ENCODE measurements at places on chromosomes 4 and X.
A peak's percentile ranks its signal among the peaks of the same experiment; 100 is the strongest.

- DNase-seq = no peak
Observed at GRCh38 chr4:174069848-174070330, 213.6 kb downstream of the FBXO8 start.

GRCh38 chr4:62156205-62156604, 956.1 kb downstream of the ADGRL3 start:
- DNase-seq = no peak

- DNase-seq = no peak
Observed at GRCh38 chrX:84216881-84217280, 28.9 kb upstream of the RPS6KA6 start.

GRCh38 chr4:153081006-153081580, 123.2 kb upstream of the TRIM2 start:
- DNase-seq = no peak

DNA sequence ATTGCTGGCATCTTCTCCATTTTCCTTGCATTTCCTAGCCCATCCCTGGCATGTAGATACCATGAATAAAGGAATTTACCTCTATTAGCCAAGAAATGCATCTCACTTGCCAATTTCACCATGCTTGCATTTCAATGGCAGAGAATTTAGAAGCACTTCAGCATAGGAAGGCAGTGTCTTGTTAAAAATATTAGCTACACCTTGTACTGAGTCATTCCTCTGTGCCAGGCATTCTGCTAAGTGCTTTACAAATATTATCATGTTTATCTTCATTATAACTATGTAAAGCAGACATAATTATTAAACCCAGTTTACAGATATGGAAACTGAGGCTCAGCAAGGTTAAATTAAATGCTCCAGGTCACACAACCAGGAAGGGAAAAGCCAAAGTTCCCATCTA, 138.2 kb downstream of the NPNT start:
- no peak for DNase-seq

DNA sequence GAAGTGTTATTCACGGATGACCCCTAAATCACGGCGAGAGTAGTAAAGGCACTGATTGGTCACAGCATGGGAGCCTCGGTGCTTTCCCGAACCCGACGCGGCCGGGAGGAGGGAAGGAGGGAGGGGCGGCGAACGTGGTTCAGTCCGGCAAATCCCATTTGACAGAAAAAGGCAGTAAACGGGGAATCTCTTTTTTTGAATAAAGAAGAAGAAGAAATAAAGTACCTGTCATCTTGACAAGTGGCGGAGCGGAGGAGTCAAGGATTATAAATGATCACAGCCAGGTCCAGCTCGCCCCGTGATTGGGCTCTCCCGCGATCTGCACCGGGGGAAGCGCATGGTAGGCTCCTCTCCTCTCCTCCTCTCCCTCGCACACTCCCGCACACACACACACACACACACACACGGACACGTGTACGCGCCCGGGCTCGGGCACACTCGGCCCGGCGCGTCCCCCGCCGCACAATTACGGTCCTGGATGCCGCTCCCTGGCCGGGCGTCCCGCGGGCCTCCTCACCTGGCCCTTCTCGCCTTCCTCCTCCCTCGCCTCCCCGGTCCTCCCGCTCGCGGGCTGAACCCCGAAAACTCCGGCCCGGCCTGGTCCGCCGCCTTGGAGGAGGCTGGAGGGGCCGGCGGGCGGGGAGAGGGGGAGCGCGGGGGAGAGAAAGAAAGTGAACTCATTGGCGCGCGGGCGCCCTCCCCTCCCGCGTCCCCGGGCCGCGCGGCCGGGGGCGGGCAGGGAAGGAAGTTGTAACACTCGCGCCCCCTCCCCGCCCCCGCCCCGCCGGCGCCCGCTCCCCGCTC, 99.2 kb upstream of the TENM3 start:
- DNase-seq = peak; percentile 81

GRCh38 chr4:2716236-2716635, 39.9 kb downstream of the TNIP2 start:
- DNase-seq = no peak

DNA sequence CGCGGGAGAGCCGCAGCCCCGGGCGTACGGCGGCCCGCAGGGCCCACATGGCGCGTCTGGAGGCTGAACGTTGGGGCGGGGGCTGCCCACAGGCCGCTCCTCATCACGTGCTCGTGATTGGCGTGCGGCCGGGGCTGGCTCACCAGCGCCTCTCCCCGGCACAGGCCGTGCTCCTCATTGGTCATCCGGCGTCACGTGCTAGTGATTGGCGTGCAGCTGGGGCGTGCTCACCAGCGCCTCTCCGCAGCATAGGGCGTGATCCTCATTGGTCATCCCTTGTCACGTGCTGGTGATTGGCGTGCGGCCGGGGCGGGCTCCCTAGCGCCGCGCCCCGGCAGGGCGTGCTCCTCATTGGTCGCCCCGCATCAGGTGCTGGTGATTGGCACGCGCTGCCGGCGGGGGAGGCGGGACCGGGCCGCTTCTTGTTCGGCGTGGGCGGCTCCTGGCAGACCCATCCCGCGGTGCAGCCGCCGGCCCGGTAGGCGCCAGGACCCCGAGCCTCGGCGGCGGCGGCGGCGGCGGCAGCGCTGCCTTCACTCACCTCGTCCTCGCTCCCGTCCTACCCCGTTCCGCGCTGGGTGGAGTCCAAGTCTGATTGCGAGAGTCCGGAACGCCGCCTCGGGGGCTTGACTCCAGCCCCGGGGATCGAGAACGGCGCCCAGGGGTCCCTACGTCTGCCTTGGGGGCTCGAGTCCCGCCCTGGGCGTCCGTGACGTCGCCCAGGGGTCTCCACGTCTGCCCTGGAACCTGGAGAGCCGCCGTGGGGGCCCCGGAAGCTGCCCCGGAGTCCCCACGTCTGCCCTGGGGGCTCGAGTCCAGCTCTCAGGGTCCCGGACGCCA, at the start of gene GTPBP6:
Gene GTPBP6, minus strand, starts transcription at position 58 of the 840 bp plus-strand sequence. Its CDS starts 9 bp downstream, at position 49.
- no peak for DNase-seq

DNA sequence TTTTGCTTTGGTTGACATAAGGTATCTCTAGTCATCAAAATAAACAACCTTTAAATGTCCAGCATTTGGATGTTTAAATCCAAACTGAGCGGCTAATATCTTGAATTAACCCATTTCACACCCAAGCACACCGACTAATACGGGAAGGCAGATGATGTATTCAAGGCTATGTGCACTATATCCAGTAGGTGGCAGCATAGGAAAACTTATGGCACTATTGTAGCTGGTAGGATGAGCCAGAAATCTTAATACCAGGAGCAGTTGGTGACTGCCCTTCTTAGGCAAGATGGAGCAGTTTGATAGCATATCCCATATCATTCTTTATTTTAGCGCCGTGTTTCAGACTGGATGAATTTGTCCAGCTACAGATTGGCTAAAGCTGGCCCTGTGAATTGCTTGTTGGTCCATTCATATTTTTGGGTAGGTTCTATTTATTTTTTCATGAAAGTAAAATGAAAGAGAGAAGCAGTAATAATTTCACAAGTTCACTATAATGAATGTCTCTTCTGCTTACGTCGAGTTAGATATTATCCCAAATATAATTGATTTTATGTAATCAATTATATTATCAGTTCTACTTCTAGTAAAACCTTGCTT, 24.4 kb downstream of the UCHL1 start:
- DNase-seq = peak; percentile 80

DNA sequence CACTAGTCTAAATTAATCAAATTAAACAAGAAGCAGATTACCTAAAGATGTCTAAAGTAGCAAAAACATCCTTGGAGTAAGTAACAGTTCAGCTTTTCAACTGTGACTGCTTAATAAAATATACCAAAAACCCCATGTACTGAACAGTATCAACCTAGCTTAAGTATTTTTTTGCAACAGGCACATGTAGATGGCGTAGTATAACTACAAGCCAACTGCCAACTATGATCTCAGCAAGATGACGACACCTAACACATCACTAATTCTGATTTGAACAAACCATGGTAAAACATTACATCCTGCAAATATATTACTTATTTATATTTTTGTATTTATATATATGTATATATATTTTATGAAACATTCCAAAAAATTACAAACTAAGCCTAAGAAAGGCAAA, 24.5 kb downstream of the DHX15 start:
- no peak for DNase-seq

DNA sequence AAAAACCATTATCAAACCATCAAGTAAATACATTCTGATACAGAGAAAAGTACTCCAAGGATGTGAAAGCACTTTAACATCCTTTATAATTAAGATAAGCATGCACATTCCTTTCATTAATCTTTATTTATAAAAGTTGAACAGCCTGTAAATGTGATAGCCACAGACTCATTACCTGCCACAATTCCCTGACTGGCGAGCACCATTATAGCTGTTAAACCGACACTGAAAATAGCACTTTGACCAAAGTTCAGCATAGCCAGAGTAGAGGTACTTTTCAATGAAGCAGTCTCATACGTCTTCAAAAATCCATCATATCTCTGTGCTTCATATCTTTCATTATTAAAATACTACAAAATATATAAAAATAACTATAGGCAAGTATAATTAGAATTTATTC, 84.7 kb downstream of the ABCB7 start:
- DNase-seq = no peak

GRCh38 chr4:2286904-2287593, 25.1 kb upstream of the MXD4 start:
- no peak for DNase-seq

GRCh38 chr4:174946246-174946645, 28.1 kb downstream of the ADAM29 start:
- DNase-seq = no peak

DNA sequence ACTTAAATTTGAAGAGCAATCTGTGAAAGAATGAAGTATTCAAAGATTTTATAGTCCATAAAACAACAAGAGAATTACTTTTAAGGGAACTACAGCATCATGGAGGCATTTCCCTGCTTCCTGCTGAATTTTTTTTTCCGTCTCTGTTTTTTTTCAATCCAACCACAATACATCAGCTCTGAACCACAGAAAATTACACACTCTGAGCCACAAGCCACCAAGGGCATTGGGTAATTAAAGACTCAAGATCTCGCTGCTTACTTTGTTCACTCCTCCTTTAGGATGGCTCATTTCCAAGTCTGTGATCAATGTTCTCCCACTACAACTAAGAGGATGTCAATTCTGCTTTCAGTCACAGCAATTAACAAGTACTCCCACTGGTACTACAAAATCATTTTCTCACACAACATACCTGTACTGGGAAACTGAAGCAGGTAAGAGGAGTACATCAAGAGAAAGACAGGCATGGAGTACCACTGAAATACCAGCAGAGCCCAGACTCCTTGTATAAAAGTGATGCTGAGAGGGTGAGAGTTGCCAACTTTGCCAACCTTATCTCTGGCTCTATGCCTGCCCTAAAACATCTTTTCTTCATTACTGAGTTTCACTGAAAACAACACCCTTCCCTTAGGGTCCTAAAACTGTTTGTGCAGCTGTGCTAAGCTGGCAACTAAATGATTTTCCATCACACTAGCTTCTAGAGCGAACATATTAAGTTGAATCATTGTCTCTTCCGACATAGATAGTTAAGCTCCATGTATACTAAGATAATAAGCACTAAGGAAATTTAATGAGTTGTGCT, 105.8 kb upstream of the MAGEB18 start:
- no peak for DNase-seq

DNA sequence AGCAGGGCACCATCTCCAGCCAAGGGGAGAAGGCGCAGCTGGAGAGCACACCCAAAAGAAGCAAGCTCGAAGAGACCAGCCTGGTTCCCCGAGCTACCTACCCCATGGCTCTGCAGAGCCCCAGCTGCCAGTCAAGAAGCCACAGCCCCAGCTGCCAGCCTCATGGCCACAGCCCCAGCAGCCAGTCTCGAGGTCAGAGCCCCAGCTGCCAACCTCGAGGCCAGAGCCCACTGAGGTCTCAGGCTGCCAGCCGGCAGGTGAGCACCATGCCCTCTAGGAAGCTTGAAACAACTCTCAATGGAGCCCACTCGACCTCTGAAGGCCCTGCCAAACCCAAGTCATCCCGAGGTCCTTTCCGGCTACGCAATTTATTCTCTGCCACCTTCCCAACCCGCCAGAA, 27.0 kb upstream of the PRPS1 start:
- no peak for DNase-seq

DNA sequence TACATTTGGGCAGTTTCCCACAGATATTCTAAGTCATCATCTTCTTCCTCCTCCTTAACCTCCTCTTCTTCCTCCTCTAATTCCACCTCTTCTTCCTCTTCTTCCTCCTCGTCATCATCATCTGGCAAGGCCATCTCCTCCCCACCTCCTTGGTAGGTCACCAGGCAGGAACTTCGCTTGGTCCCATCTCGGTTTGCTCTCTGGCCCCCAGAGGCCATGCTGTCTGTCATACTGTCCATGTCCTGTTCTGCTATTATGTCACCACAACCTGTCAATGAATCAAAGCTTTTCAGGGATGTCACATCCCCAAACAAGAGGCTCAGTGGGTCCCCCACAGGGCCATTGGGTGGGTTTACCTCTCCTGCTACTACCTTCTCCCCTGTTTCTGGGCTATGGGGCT, 13.5 kb downstream of the AMER1 start:
- no peak for DNase-seq

GRCh38 chr4:184401397-184402171, 72.8 kb downstream of the IRF2 start:
- peak; percentile 4 for DNase-seq

DNA sequence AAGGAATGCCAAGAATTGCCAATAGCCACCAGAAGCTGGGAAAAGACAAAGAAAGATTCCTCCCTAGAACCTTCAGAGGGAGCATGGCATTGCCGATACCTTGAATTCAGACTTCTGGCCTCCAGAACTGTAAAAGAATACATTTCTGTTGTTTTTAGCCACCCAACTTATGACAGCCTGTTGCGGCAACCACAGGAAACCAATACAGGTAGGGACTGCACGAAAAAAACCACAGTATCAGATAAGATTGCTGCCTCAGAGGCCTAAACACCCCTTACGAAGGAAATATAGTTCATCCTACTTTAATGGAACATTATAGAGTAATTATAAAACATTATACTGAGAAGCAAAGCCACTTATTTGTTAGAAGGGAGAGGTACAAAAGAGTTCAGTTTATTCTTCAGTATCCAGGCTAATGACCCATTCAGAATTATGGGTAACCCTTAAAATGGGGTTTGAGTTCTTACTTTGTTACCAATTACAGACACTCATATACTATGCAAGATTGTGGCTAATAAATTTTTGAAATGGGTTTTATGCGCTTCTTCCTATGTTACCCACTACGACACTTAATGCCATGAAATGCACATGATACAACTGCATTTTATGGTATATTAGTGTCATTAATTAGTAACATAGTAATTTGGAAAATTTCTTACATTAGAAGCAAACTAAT, 37.4 kb upstream of the SMIM10L2A start:
- DNase-seq = no peak

DNA sequence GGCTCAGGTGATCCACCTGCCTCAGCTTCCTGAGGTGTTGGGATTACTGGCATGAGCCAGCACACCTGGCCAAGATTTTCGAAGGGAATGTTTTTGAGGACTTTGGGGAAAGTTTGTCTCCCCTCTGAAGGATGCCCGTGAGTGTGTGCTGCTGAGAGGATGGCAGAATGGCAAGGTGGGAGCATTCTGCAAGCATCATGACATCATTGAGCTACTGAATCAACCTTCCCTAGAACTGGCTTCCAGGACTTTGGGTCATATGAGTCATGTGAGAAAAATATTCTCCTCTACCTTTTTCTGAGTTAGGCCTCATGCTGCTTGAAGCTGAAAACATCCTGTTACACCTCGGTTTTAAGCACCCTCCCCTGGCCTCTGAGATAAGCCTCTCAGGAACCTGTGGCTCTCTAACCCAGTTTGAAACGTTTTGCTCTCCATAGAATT, 31.0 kb downstream of the TMEM131L start:
- DNase-seq = no peak

GRCh38 chrX:16433021-16433420, 216.9 kb upstream of the S100G start:
- no peak for DNase-seq
